ENCODE measurements at places on chromosomes 6 and 20. TPM values are rescaled to one million over a fixed set of nuclear protein-coding genes. Genes with fewer than 3 reads are reported as not detected.

The SEMG2 gene
- total RNA-seq = not detected

The ABHD16B gene
- total RNA-seq = not detected

The ZNF165 gene
- total RNA-seq = 0.08 TPM

The TREML2 gene
- not detected for total RNA-seq

The BICRAL gene
- 2.2 TPM for total RNA-seq

DNA sequence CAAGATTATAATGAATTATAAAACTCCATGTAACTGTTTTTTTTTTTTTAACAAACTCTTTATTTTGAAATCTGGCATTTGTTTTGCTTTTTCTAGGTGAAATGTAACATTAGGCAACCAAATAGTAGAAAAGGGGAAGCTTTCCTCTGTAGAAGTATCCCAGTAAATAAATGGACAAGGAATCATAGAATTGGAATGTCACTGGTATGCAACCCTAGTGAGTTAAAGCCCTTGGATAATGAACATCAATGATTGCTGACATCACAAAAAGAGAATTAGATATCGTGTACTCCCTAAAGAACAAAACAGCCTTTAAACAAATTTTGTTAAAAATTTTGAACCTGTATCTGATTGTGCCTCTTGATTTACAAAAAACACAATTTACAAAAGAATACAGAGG is 93.9 kb upstream of the OGFRL1 start:
- no peaks in the 10 kb centered on the region for H3K36me3 ChIP-seq
- H3K4me3 ChIP-seq = no peak overlapping the region
- H3K4me1 ChIP-seq = peaks cover 39% of the 10 kb centered on the region
- no peaks in the 10 kb centered on the region for H3K27me3 ChIP-seq
- peak; percentile 70 for DNase-seq

GRCh38 chr20:51514249-51514648 is 28.3 kb downstream of the NFATC2 start:
- H3K27me3 ChIP-seq = 0 out of 2 replicates have a peak, but pooled peaks cover 9% of the 10 kb centered on the region
- no peak overlapping the region for H3K4me3 ChIP-seq
- no peaks in the 10 kb centered on the region for H3K36me3 ChIP-seq
- H3K4me1 ChIP-seq = no peaks in the 10 kb centered on the region

- H3K27me3 ChIP-seq = no peaks in the 10 kb centered on the region
- no peaks in the 10 kb centered on the region for H3K4me1 ChIP-seq
- no peak for DNase-seq
- no peak overlapping the region for H3K27ac ChIP-seq
Measured at GRCh38 chr6:65170273-65170672, 536.8 kb downstream of the EYS start.

- no peaks in the 10 kb centered on the region for H3K36me3 ChIP-seq
- DNase-seq = no peak
Measured at GRCh38 chr6:40550202-40551101, 36.7 kb downstream of the LRFN2 start.

DNA sequence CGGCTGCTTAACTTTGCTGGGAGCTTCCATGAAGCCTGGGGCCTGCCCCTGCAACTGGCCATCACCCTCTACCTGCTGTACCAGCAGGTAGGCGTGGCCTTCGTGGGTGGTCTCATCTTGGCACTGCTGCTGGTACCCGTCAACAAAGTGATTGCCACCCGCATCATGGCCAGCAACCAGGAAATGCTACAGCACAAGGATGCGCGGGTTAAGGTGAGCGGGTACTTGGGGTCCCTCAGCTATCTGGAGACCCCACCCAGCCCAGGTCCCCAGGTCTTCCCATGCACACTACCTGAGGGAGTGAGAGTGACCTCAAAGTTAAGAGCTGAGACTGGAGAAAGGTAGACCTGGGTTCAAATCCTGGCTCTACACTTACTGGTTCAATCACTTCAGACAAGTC is 5.8 kb downstream of the ABCC10 start:
- no peak for DNase-seq
- H3K4me3 ChIP-seq = no peak overlapping the region
- peaks cover 20% of the 10 kb centered on the region for H3K36me3 ChIP-seq
- no peak overlapping the region for H3K27ac ChIP-seq
- H3K27me3 ChIP-seq = no peaks in the 10 kb centered on the region

DNA sequence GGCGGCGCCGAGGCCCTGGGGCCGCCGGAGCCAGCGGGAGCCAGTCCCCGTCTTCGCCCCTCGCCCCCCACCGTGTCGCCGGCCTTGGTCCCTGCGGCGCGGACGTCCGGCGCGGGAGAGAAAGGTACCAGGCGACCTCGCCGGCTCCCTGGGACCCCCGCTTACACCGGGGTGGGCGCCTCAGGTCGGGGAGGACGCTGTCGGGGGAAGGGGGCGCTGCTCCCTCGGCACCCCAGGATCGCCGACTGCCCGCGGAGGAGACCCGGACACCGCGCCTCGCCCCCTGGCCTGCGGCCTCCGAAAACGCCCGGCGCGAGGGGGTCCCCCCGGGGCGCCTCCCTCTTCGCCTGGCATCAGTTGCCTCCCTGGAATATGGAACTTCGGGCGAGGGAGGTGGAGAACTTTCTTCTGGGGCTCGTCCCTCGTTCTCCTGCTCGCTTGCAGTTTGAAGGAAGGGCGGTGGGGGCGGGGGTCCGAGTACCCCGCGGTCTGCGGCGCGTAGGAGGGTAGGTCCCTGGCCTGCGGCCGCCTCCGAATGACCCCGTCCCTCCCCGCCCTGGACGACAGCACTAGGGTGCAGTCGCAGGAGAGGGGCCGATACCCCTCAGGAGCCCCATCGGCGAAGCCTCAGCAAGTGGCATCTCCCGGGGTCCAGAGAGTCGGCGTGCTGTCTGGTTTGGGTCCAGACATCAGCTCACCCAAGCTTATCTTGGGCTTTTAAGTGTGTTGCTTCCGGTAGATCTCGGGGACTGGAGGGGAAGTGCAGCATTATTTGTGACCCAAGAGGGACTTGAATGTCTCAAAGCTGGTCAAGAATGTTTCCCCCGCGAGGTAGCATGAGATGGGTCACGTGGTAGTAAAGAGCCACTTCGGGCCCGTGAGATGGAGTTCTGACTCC is 549 bp downstream of the ANKRD6 start:
- no peak overlapping the region for H3K27ac ChIP-seq
- peaks cover 44% of the 10 kb centered on the region for H3K27me3 ChIP-seq
- H3K36me3 ChIP-seq = no peaks in the 10 kb centered on the region
- peak overlapping the region; percentile 37 for H3K4me3 ChIP-seq
- DNase-seq = no peak

GRCh38 chr6:119986934-119987549 is 637.5 kb upstream of the MAN1A1 start:
- H3K36me3 ChIP-seq = no peaks in the 10 kb centered on the region
- H3K4me1 ChIP-seq = no peaks in the 10 kb centered on the region
- H3K4me3 ChIP-seq = no peak overlapping the region
- H3K27me3 ChIP-seq = no peaks in the 10 kb centered on the region

DNA sequence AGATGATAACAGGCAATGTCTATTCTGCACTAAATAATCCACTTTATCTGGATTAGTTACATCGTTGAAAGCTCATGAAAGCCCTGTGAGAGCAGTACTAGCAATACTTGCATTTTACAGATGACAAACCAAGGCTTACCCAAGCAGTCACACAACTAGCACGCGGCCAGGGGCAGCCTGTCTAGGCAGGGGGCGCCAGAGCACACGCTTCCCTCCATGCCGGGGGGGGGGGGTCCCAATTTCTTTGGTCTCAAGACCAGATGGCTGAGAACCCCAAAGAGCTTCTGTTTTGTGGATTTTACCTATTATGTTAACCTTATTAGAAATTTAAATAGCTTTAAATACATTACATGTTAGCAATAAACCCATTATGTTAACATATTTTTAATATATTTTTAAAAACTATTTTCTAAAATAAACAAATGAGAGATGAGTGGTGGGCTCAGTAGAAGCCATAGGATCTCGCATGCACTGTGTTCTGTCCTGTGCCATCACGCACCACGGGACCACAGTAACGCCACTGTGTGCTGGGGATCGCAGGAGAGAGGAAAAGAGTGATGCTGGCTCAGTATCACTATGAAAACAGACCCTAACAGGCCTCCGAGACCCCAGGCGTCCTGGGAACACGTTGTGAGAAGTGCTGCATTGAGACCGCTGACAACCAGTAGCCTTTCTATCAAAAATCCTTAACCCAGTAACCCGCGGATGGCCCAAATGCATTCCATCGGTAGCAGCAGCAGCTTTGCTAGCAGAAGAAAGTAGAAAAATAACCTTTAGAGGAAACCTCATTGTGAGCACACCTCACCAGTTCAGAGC is 5.3 kb upstream of the PRR18 start:
- peaks cover 2% of the 10 kb centered on the region for H3K4me1 ChIP-seq
- H3K36me3 ChIP-seq = no peaks in the 10 kb centered on the region
- H3K27ac ChIP-seq = no peak overlapping the region
- DNase-seq = peak; percentile 49

- H3K27ac ChIP-seq = no peak overlapping the region
- H3K4me3 ChIP-seq = no peak overlapping the region
- DNase-seq = no peak
- H3K4me1 ChIP-seq = no peaks in the 10 kb centered on the region
Measured at GRCh38 chr6:121771937-121772720, 336.7 kb downstream of the GJA1 start.

GRCh38 chr6:45690846-45691245 is 313.1 kb upstream of the SUPT3H start:
- 0 out of 2 replicates have a peak overlapping the region, but pooled peaks have one; percentile 7 for H3K27ac ChIP-seq
- H3K4me1 ChIP-seq = peaks cover 38% of the 10 kb centered on the region
- DNase-seq = no peak
- no peaks in the 10 kb centered on the region for H3K36me3 ChIP-seq
- H3K27me3 ChIP-seq = no peaks in the 10 kb centered on the region

DNA sequence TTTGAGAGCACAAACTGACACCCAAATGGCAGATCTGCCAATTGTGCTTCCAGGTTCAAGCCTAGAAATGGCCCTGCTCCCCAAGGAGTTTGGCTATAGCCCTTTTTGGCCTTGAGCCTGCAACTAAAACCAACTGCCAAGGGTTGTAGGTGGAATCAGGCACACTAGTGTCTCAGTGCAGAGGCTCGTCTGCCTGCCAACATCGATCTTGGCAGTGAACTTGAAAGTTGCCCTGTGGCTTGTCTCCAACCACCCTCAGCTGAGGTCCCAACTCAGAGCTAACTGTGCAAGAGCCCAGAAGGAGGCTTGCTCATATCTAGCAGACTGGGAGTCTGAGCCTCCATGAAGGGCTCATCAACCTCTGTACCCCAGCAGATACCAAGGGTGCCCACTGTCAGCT is 92.7 kb upstream of the GLP1R start:
- DNase-seq = no peak
- no peaks in the 10 kb centered on the region for H3K36me3 ChIP-seq
- no peak overlapping the region for H3K4me3 ChIP-seq
- no peak overlapping the region for H3K27ac ChIP-seq
- no peaks in the 10 kb centered on the region for H3K4me1 ChIP-seq
- no peaks in the 10 kb centered on the region for H3K27me3 ChIP-seq

- H3K4me1 ChIP-seq = no peaks in the 10 kb centered on the region
- no peaks in the 10 kb centered on the region for H3K36me3 ChIP-seq
- DNase-seq = peak; percentile 31
- no peak overlapping the region for H3K4me3 ChIP-seq
- no peak overlapping the region for H3K27ac ChIP-seq
Measured at GRCh38 chr6:108526739-108527174, 34.0 kb upstream of the FOXO3 start.

- H3K4me3 ChIP-seq = no peak overlapping the region
- H3K27me3 ChIP-seq = peaks cover 22% of the 10 kb centered on the region
- H3K4me1 ChIP-seq = peaks cover 22% of the 10 kb centered on the region
Measured at GRCh38 chr20:62599216-62600110, 42.8 kb upstream of the SLCO4A1 start.

DNA sequence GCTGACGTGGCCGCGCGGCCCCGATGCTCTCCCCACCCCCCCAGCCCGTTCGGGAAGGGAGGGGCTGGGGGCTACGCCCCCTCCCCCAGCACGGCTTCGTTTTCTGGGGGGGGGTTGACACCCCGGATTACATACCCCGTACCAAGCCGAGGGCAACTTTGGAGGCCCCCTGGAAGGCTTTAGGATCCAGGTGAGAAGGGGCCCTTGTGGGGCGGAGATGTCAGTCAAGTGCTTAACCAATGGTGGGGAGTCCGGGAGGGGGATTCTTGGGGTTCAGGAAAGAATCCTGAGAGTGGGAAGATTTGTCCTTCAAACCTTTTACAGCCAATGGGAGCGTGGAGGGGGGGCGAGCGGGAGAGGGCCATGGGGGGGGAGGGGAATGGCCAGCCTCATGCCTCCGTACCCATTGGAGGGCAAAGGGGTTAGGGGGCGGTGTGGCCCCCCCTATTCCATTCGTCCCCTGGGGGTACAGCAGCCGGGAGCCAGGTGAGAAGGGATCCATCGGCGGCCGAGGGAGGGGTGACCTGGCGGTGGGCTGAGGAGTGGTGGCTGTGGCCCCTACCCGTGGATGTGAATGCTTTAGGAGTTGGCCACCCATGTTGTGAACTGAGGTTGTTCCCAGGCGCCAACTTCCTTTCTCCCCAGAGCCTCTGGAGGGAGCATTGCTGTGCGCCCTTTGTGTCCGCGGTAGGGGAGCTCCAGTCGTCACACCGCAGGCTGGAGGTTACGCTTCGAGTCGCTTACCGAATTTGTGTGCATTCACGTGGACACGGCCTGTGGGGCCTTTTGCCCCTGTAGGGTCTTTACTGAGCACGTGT is 682 bp downstream of the BRD2 start:
- peak; percentile 96 for DNase-seq
- H3K4me3 ChIP-seq = peak overlapping the region; percentile 57
- H3K36me3 ChIP-seq = peaks cover 36% of the 10 kb centered on the region
- peak overlapping the region; percentile 99 for H3K27ac ChIP-seq
- H3K4me1 ChIP-seq = peaks cover 27% of the 10 kb centered on the region
- no peaks in the 10 kb centered on the region for H3K27me3 ChIP-seq

- no peaks in the 10 kb centered on the region for H3K36me3 ChIP-seq
- no peaks in the 10 kb centered on the region for H3K4me1 ChIP-seq
- no peak for DNase-seq
- H3K27ac ChIP-seq = no peak overlapping the region
Measured at GRCh38 chr20:51164731-51165130, 141.8 kb upstream of the KCNG1 start.

DNA sequence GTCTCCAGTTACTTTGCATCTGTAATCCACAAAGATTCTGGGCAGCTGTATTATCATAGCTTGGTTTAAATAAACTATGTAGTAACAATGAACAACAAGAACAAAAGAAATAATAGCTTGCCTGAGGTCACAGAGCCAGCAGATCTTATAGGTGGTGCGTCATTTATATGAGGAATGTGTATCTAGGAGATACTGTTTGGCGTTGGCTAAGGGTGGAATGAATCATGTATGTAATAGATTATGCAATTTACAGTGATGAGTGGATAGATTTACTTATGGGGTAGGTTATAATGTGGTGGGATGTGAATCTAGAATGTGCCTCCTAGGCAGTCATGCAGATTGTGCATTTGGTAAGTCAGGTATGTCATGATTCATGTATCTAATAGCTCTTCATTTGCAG is 42.8 kb downstream of the HNF4A start:
- H3K4me1 ChIP-seq = peaks cover 6% of the 10 kb centered on the region
- no peaks in the 10 kb centered on the region for H3K36me3 ChIP-seq
- no peak overlapping the region for H3K4me3 ChIP-seq
- no peaks in the 10 kb centered on the region for H3K27me3 ChIP-seq
- H3K27ac ChIP-seq = no peak overlapping the region

GRCh38 chr6:16630026-16630643 is 131.1 kb downstream of the ATXN1 start:
- no peak overlapping the region for H3K27ac ChIP-seq
- H3K27me3 ChIP-seq = no peaks in the 10 kb centered on the region
- no peak overlapping the region for H3K4me3 ChIP-seq
- H3K36me3 ChIP-seq = peaks cover 7% of the 10 kb centered on the region

- peaks cover 30% of the 10 kb centered on the region for H3K4me1 ChIP-seq
- no peak overlapping the region for H3K4me3 ChIP-seq
- H3K27ac ChIP-seq = peak overlapping the region; percentile 48
- no peak for DNase-seq
- H3K36me3 ChIP-seq = no peaks in the 10 kb centered on the region
- no peaks in the 10 kb centered on the region for H3K27me3 ChIP-seq
Measured at GRCh38 chr6:157438611-157439111, 57.7 kb downstream of the ZDHHC14 start.
